Activated CD8-positive, alpha-beta T cell treated with anti-CD3 and anti-CD28 coated beads, Interleukin-2, amount 10 ng/mL, durations not matched to agents 7 days and 5 days (primary cell): ENCODE measurements at places on chromosomes 3 and 15. TPM values are rescaled to one million over a fixed set of nuclear protein-coding genes. Genes with fewer than 3 reads are reported as not detected.

DNA sequence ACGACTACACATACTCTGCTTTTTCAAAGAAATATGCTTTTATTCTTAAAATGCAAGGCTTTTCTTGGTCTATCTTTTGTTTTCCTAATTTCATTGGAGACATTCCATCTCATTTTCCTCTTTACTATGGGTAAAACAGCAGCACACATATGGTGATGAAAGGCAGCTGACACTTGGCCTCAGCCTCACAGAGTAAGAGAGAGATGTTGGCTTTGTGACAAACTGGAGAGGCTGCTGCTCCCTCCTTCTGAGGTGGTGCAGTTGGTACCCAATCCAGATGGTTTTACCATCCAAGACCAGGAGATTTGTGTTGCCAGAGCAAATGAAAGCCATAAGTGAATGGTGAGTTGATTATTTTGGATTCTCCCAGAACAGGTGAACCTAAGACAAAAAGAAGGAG lies 13.2 kb upstream of the SLC2A2 start:
- no peak overlapping the region for H3K4me3 ChIP-seq
- H3K36me3 ChIP-seq = no peaks in the 10 kb centered on the region
- DNase-seq = no peak
- H3K4me1 ChIP-seq = no peaks in the 10 kb centered on the region
- H3K27ac ChIP-seq = no peak overlapping the region
- H3K27me3 ChIP-seq = peaks cover 36% of the 10 kb centered on the region

- peaks cover 2% of the 10 kb centered on the region for H3K4me1 ChIP-seq
- no peak for DNase-seq
- H3K27ac ChIP-seq = no peak overlapping the region
- H3K36me3 ChIP-seq = peaks cover 25% of the 10 kb centered on the region
Measured at GRCh38 chr15:58671186-58671585, 78.3 kb downstream of the ADAM10 start.

- no peak overlapping the region for H3K27ac ChIP-seq
- no peak for DNase-seq
- H3K4me3 ChIP-seq = no peak overlapping the region
- no peaks in the 10 kb centered on the region for H3K4me1 ChIP-seq
Measured at GRCh38 chr15:75231836-75232235, 26.3 kb upstream of the GOLGA6C start.

The FGF7 gene
- not detected for total RNA-seq

The RGMA gene
- total RNA-seq = not detected

The CD200 gene
- total RNA-seq = 0.86 TPM
